ENCODE measurements at places on chromosomes 4 and X.

DNA sequence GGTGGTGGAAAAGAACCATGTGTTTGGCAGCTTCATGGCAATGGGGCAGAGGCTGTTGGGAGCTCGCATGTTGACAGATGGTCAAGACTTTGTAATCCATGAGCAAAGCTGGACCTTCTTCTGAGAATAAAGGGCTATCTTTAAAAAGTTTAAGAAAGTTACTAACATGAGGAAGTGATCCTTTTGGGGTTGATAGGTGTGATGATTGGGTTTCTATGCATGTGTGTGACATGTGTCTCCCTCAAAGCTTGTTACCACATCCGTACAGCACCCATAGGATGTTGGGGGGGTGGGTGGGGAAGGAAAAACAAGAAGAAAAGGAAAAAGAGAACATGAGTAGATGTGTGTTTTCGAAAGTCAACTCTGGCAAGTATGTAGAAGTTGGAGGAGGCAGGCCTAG lies 123.0 kb upstream of the TLR3 start:
- no peak for DNase-seq

- DNase-seq, result no peak
Observed at GRCh38 chr4:24975510-24975909, 55.2 kb downstream of the LGI2 start.

DNA sequence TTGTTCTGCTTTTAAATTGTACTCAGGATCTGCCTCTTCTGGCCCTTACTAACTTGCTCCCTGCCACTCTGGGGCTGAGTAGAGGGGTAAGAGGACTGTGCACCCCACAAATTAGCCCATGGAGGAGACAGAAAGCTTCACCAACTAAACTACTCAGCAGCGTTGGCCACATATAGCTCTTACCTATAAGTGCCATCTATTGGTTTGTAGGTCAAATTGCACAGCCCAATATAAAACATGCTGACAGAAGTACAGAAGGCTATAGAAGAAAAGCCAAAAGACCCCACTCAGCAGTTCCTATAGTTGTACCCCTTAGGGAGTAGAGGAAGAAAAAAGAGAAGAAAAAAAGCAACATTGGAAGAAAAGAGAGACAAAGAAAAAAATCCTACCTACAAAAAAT lies 341.2 kb upstream of the FMR1 start:
- DNase-seq, result no peak

DNA sequence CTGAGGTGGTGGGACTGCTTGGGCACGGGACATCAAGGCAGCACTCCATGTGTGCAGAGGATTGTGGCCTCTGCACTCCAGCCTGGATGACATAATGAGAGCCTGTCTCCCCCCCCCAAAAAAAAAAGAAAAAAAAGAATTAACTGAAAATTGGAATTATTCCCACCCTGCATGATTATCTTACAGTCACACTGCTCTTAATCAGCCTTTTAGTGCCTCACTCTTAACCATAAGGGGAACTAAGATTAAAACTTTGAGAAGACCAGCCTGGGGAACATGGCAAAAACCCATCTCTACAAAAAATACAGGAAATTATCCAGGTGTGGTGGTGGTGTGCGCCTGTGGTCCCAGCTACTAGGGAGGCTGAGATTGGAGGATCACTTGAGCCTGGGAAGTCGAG lies 94.6 kb downstream of the UBE2K start:
- no peak for DNase-seq

GRCh38 chr4:14337892-14338584 lies 664.2 kb upstream of the CPEB2 start:
- DNase-seq, result no peak

- no peak for DNase-seq
Observed at GRCh38 chr4:119894650-119895208, 171.9 kb downstream of the MAD2L1 start.

DNA sequence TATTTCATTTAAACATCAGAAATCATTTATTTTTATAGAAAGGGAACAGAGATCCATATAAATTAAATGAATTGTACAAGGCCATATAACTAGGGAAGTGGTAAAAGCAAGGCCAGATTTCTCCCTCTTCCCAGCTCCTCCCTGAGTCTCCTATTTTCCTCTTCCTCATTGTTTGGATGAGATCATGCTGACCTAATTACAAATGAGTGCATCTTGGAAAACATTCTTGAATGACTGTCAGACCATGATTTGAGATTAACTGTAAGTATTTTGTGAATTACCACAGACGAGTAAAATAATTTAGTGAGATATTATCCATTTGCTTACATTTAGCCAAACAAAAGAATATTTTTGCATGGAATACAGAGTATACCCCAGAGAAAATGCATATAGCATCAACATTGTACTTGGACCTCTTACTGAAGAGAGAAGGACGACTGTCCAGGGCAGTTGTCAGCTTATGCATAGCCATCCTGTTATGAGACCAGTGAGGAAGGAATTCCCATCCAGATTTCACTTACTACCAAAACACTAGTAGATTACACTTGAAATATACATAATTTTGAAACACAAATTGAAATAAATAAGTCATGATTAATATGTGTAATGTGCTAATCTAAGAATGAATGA lies 47.3 kb downstream of the SLAIN2 start:
- DNase-seq, result no peak

GRCh38 chr4:75655562-75655961 lies 17.6 kb downstream of the G3BP2 start:
- DNase-seq, result no peak

DNA sequence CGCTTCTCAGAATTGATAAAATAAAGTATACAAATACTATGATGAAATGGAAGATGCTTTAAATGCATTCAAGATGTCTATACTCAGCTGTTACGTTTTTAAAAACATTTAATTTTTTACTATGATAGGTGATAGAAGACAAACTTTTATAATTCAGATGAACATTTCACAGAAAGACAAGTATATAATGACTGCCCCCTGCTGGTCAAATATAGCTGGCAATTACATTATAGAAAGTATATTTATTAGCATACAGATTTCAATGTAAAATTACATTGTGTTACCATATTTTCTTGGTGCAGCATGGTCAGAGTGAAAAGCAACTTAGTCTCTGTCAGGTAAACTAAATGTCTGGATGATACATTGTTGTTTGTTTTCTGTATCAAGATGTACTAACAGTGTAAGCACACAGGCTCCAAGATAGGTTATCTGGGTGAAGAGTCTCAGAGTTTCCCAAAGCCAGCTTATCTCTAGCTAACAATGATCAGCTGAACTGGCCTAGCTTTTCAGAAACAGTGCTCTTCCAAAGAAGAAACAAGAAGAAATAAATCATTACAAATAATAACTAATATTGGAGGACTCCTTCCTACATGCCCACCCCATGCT lies 54.1 kb downstream of the SRPX start:
- no peak for DNase-seq

- DNase-seq, result no peak
Observed at GRCh38 chr4:11537846-11538245, 109.2 kb upstream of the HS3ST1 start.

DNA sequence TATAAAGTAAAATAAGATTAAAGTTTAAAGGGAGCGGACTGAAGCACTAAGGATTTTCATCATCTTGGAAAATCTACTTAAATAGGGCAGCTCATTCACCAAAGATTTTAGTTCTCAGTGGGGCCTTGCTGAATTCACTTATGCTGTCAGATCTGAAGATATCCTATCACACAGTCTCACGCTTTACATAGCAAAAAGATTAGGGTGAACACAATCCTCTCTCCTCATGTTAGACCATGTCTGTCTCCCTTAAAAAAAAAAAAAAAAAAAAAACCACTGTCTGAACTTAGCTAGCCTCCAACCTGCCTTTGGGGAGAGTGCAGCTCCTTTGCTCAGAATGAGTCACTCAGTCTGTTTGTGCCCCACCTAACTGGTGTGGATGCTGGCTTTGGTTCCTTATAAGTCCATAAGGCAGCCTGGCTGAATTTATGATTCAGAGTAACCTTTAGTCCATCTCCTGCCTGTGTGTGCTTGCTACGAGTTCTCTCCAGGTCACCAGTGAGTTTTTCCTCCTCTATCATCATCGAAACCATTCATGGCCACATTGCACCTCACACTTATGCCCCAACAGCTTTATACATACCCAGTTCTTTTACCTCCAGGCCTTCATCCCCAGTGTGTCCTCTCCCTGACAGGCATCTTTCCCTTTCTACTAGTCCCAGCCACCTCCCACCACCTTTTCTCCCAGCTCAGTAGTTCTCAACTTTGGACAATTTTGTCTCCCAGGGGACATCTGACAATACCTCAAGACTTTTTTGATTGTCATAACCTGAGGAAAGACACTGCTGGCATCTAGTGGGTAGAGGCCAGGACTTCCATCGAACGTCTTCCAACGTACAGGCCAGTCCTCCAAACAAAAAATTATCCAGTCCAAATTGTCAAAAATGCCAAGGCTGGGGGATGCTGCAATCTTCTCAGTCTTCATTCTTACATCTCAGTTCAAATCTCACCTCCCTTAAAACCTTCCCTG lies 220.7 kb upstream of the EMCN start:
- DNase-seq, result no peak

GRCh38 chr4:158938220-158939044 lies 164.4 kb upstream of the RAPGEF2 start:
- DNase-seq, result no peak

DNA sequence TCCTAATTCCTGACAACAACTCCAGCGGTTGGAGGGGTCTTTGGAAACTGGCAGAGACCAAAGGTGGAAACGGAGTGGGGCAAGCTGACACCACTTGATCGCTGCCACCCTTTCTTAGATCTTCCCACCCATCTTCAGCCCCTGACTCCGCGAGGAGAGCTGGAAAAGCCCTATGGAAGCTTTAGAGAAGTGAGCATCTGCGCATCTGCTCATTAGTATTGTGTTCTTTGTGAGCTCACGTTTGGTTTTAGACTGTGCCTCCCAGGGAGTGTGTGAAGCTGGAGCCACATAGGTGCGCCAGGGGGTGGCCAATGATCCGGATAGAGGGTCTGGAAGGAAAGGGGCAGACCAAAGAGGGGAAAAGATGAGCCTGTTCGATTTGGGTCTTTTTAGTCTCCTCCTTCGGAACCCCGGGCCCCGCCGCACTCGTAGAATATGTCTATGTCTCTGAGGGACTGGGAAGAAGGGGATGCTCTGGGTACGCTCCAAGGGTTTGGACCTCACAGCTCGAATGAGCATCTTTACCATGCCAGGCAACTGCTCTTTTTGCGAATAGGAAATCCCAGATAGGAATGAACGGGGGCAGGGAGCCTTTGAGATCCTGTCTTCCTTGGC lies 578 bp upstream of the DKK2 start:
- DNase-seq, result no peak

DNA sequence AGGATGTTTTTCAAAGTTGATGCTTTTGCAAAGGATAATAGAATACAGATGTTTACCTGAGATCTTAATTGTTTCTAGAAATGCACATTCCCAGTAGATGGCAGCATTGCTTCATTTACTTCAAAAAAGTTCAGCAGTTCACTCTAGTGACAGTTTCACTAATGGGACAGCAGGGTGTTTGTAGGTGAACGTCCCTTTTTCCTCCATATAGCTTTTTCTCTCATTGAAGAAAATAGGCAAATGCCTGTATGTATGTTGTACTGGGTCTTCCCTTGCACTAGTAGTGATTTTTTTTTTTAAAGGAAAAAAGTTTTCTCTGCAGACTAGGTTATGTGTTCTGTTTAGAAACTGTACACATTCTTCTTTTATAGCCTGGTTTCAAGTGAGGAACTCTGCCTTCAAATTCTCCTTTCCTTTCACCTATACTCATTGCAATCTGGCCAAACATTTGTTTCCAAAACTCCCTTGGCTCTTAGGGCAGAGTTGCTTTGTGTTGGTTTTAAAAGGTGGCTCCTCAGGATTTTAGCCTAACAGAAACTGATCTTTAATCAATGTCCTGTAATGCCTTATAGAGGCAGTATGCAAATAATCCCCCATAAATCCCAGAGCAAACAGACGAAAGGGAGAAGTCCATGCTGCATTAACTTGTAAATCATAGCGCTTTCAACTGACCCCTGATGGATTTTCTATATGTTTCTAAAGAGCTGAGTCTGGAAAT lies 86.3 kb downstream of the EGF start:
- peak; percentile 22 for DNase-seq

- no peak for DNase-seq
Observed at GRCh38 chr4:2222838-2223237, 19.1 kb downstream of the HAUS3 start.

- no peak for DNase-seq
Observed at GRCh38 chrX:7503251-7503650, 339.7 kb upstream of the VCX start.

GRCh38 chr4:186808630-186809018 lies 85.0 kb upstream of the FAT1 start:
- DNase-seq, result no peak

- DNase-seq, result no peak
Observed at GRCh38 chr4:38904090-38904666, 36.6 kb downstream of the FAM114A1 start.

GRCh38 chr4:88225232-88226105 lies 58.9 kb downstream of the PPM1K start:
- DNase-seq, result no peak

DNA sequence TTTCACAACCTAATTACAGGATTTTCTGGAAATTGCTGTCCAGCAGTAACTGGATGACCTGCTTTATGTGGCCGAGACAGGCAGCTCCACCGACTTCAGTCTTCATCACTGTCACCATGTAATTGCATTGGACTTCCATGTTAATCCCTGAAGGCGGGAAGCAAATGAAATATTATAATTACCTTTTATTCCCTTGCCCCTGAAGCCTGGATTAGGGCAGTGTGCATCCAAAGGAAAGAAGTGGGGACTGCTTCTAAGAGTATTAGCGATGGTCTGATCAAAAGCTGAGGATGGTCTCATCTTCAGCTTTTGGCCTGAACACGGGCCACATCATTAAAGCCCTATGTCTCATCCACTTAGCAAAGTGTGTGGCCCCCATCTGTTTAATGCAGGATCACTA lies 311.6 kb upstream of the GALNT7 start:
- DNase-seq, result no peak

DNA sequence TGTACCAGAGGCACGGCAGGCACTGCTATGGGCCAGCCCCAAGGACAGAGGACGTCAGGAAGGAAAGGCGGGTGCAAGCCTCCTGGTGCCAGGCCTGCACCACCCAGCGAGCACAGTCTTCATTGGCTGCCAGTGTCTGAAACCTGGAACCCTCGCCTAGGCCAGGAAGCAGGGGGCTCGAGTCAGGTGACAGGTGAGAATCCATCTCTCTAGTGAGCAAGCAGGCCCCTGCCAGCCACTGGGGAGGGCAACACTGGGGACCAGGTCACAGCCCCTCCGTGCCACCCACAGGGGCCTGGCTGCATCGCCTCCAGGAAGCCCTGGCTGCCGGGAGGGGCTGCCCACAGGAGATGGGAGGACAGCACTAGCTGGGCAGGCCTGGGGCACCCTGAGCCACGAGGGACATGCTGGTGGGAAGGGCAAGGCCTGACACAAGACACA lies 6.9 kb upstream of the HAUS3 start:
- DNase-seq, result no peak

GRCh38 chrX:153643431-153644351 lies 3.3 kb upstream of the DUSP9 start:
- DNase-seq, result no peak

GRCh38 chrX:22296871-22297270 lies 24.2 kb downstream of the CBLL2 start:
- DNase-seq, result no peak

GRCh38 chr4:119099227-119099810 lies 36.3 kb upstream of the MYOZ2 start:
- DNase-seq, result no peak
